MCF 10A (cell line): ENCODE measurements at places on chromosomes 6 and 20.

- DNase-seq: peak; percentile 43
Observed at GRCh38 chr6:89818977-89819335, 638 bp downstream of the MDN1 start.

DNA sequence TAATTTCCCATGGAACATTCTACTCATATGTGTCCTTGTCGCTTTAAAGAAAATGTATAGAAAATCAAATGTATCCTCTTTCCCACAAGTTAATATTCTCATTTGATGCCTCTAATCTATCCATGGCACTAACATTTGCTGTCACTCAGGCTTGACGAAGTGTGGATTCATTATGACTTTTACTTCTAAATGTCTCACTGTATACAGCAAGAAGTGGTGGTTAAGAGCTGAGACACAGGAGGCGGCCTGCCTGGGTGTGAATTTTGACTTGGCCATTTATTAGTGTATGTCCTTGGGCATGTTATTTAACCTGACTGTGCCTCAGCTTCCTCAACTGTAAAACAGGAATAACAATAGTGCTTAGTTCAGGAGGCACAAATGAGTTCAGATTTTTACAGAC is 70.0 kb downstream of the TRMT6 start:
- no peak for DNase-seq

GRCh38 chr6:98843271-98844243 is 9.2 kb downstream of the POU3F2 start:
- DNase-seq: no peak

- no peak for DNase-seq
Observed at GRCh38 chr6:26141378-26141904, 54.2 kb downstream of the HFE start.

DNA sequence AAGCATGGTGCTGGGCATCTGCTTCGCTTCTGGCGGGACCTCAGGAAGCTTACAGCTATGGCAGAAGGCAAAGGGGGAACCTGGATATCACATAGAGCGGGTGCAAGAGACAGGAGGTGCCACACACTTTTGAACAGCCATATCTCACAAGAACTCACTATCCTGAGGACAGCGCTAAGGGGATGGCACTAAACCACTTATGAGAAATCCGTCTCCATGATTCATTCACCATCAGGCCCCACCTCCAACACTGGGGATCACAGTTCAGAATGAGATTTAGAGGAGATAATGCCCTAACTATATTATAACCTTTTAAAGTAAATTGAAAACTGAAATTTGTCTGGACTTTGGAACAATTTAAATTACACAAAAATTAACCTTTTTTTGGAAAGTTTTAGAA is 37.8 kb upstream of the SUMO4 start:
- peak; percentile 14 for DNase-seq
